ENCODE measurements at places on chromosomes 7 and 10.

- no peak for DNase-seq
Measured at GRCh38 chr10:79380125-79380945, 33.1 kb downstream of the PPIF start.

GRCh38 chr7:53315981-53316380 lies 280.5 kb downstream of the POM121L12 start:
- peak; percentile 53 for DNase-seq

GRCh38 chr7:100472854-100473499 lies 6.0 kb downstream of the TSC22D4 start:
- no peak for DNase-seq

- DNase-seq = no peak
Measured at GRCh38 chr10:12795315-12796110, 206.0 kb downstream of the CCDC3 start.

- no peak for DNase-seq
Measured at GRCh38 chr7:116324582-116324981, 114.2 kb downstream of the TES start.

GRCh38 chr10:114706458-114707055 lies 48.5 kb upstream of the ABLIM1 start:
- no peak for DNase-seq

DNA sequence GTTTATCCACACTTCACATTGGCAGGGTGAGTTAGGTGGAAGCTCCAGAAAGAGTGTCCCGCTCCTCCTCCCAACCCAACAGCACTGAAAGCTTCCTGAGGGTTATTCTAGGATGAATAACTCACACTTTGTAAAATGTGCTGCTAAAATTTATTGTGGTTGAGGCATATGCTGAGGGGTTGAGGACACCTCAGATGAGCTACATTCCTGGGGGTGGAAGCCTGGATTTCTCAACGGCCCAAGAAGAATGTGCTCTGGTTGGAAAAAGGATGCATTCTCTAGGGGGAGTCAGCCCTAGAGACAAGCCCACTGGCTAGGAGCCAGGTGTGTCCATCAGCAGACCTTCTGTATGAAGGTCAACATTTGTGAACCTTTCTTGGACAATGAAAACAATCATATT lies 91.5 kb upstream of the PDE1C start:
- no peak for DNase-seq

- DNase-seq = no peak
Measured at GRCh38 chr7:7732621-7733281, 14.3 kb upstream of the RPA3 start.
